Activated CD8-positive, alpha-beta memory T cell treated with anti-CD3 and anti-CD28 coated beads for 48 hours (primary cell): ENCODE measurements at places on chromosomes 13 and 19.

- no peak for DNase-seq
Observed at GRCh38 chr13:40433001-40433400, 233.4 kb downstream of the FOXO1 start.

GRCh38 chr13:104011505-104012241 lies 945.5 kb upstream of the SLC10A2 start:
- DNase-seq, result no peak

DNA sequence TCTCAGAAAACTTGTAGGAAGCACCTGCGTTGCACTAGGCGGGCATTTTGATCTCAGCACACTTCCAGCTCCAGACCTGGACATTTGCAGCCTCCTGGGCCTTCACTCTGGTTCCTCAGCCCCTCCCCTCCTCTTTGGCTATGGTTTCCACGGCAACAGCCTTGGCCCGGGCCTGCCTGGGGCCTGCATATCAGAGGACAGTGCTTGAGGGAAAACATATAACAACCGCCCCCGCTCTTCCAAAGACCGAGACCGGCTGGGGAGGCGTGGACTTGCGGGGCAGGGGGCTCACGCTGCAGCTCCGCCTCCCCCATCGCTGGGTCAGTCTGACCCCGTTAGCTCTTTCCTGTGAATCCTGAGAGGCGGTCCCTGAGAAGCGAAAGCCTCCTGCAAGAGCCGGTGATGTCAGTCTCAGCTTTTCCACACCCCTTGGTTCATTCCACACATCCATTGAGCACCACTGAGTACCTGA lies 125.7 kb upstream of the PEG3 start:
- no peak for DNase-seq

DNA sequence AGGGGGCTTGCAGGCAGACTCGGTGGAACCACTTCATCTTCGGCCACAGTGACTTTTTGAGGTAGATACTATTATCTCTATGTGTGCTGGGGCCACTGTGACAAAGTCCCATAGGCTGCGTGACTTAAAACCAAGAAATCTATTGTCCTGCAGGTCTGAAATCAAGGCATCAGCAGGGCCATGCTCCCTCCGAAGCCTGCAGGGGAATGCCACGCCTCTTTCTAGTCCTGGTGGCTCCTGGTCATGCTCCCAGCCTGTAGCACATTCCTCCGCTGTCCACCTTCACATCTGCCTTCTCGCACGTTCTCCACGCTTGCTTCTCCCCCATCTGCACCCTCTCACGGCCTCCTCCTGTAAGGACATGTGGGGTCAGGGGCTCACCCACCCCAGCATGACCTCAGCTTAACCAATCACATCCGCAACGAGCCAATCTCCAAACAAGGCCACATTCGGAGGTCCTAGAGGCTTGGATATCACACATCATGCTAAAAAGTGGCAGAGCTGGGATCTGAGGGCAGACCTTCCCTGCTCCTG lies 21.0 kb upstream of the RAB20 start:
- DNase-seq, result no peak

DNA sequence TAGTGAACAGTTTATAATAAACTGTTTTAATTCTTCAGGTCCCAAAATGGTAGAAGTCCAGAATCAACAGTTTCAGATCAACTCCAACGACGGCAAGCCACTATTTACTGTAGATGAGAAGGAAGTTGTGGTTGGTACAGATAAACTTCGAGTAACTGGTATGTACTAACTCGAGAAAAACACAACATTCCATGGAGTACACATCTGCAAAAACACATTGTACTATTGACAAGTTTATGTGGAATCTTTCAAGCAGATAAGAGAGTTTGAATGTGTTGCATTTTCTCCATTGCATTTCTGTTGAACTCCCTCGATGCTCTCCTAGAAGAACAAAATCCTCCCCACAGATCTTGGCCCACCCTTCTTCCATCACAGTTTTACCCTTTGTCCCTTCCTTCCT lies 98.5 kb downstream of the SGCG start:
- no peak for DNase-seq

DNA sequence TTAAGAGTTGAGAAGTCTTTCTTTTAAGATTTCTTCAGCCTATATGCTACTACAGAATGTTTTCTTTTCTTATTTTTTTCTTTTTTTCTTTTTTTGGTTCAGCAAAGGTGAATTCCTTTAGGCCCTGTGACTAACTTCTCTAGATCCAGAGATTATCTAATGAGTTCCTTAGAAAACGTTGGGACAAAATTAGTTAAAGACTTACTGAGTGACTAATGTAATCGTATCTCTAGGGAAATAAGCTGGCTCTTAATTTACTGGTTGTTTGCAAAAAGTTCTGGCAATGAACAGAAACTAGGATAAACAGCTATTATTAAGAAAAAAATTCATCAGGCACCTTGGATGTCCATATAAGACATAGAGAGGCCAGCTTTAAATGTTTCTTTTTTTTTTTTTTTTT lies 30.7 kb upstream of the CSNK1A1L start:
- no peak for DNase-seq

- no peak for DNase-seq
Observed at GRCh38 chr19:21835429-21835809, 563 bp downstream of the ZNF43 start.

- no peak for DNase-seq
Observed at GRCh38 chr19:15112385-15112784, 5.2 kb downstream of the SYDE1 start.

GRCh38 chr13:99223587-99223986 lies 22.9 kb downstream of the UBAC2 start:
- DNase-seq, result no peak

DNA sequence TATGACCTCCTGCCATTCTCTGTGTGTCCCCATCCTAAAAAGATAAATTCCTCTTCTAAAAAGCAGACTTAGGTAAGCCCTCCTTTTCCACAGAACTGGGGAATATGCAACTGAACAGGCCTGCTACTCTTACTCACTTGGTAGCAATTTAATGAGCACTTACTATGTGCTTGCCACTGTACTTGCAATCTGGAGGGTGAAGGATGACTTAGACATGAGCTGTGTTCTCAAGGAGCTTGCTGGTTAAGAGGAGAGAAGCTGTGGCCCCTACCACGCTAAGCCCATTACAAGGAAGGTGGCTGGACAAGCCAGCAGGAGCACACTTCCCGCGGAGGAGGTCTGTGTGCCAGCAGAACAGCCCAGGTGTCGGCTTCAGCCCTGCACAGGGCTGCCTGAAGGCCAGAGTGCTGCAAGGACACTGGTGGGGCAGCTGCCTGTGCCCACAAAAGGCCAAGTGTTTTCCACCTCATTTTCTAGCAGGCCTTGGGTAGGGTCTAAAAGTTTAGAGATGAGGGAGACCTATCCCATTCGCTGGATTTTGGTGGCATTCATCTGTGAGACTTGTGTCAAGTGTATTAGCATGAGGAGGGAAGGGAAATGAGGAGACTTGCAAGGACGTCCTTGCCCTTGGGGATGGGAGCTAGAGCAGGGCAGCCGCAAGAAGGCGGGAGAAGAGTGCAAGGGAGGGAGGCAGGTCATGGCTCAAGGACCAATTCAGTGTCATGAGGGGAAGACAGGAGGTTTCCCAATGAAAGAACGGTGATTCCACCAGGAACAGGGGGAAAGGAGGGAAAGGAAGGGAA lies 52.0 kb downstream of the COL4A1 start:
- DNase-seq, result no peak

- DNase-seq, result no peak
Observed at GRCh38 chr13:97880311-97880675, 73.2 kb upstream of the IPO5 start.

DNA sequence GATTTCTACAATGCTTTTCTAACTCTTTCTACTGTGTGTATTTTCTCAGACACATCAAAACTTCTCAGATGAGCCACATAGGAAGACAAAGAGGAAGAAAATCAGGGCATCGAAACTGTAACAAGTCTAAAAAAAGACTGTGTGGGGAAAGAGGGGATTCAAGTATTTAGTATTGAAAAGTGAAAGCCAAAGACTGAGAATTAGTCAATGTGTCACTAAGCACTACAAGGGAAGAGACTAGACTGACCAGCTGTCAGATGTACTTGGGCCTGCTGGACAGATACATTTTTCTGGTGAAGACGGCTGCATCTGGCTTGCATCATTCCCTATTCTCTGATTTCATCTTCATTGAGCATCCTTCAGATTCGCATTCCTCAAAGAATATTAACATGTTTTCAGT lies 25.4 kb downstream of the COMMD6 start:
- DNase-seq, result no peak

DNA sequence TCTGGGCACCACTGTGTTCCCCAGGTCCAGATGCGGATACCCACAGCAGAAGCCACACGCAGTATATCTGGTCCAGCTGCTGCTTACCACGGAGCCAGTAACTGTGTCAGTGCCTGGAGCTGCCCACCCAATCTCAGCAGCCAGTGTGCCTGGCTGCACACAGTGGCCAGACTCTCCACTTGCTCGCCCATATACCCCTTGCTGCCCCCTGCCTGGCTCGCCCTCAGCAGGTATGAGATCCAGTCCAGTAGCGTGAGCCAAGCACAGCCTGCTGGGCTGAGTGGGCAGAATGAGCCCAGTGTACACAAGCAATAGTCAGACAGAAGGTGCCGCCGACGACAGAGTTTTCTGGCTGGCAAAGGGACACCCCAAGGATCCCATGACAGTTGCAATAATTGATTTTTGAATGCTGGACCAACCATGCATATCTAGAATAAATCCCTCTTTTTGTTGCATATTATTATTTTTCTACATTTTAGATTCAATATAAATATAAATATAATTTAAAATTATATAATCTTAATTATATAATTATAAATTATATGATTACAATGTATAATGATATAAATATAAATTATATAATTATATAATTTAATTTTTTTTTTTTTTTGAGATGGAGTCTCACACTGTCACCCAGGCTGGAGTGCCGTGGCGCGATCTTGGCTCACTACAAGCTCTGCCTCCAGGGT lies 918.8 kb upstream of the MIR17HG start:
- DNase-seq, result no peak

DNA sequence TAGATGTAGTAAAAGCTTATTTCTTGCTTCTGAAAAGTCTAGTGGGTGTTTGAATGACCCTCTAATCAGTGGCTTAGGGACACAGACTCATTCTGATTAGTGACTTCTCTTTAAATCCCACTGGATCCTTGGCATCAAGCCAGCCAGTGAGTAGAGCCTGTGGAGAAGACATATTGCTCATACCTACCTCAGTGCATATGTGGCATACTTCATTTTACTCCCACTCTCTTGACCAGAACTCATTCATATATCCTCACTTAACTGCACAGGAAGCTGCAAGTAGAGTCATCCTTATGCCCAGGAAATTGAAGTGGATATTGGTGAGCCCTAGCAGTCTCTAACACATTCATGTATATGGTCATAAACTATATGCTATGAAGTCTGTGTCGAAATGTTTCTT lies 148.3 kb downstream of the PDS5B start:
- no peak for DNase-seq

- no peak for DNase-seq
Observed at GRCh38 chr13:58666331-58666730, 1034.8 kb downstream of the PCDH17 start.

- no peak for DNase-seq
Observed at GRCh38 chr13:48161530-48162179, 66.8 kb upstream of the MED4 start.

DNA sequence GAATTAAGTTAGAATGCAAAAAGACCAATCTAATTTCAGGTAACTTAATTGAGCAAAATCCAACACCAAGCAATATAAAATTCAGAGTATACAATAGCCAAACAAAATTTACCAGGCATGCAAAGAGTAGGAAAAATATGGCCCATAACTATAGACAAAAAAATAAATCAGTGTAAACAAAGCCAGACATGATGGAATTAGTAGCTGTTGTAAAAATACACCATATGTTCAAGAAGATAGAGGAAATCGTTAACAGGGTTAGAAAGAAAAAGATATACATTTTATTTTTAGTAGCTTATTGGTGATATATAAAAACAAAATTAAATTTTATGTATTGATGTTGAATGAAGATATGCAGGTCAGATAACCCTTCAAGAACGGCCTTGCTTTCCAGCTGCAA lies 621.1 kb upstream of the MIR17HG start:
- no peak for DNase-seq

DNA sequence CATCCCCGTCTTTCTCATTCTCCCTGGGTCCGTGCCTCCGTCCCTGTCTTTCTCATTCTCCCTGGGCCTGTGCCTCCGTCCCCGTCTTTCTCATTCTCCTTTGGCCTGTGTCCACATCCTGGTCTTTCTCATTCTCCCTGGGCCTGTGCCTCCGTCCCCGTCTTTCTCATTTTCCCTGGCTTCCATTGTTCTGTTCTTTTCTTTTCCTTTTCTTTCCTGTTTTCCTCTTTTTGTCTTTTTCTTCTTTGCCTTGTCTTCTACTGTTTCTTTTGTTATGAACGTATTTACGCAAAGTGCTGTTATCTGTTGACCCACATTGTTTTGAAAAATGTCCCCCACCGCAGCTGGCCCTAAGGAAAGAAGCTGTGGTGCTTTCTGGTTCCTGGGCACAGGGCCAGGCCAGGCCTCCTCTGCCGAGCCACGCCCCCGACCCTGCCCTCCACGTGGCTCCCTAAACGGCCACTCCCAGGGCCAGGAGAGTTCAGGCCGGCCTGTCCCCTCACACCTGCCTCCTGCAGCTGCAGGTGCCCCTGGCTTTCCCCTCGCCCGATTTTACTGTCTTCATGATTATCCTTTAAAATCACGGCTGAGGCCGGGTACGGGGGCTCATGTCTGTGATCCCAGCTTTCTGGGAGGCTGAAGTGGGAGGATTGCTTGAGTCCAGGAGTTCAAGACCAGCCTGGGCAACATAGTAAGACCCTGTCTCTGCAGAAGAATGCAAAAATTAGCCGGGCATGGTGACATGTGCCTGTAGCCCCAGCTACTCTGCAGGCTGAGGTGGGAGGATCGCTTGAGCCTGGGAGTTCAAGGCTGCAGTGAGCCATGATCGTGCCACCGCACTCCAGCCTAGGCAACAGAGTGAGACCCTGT lies 14.0 kb upstream of the TMPRSS9 start:
- DNase-seq, result no peak

DNA sequence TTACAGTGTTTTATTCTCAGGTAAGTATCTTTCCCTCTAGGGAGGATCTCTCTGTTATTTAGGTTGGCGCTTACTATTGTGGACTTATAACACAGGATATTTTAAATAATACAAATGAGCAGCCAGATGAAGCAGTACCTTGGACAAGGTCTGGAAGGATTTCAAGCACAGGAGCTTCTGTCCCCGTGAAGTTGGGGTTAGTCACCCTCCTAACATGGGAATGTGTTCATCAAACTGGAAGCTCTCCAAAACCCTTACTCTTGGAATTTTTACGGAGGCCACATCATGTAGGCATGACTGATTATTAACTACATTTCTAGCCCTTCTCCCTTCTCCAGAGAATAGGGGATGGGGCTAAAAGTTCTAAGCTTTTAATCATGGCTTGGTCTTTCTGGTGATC lies 38.3 kb upstream of the SPRY2 start:
- no peak for DNase-seq

DNA sequence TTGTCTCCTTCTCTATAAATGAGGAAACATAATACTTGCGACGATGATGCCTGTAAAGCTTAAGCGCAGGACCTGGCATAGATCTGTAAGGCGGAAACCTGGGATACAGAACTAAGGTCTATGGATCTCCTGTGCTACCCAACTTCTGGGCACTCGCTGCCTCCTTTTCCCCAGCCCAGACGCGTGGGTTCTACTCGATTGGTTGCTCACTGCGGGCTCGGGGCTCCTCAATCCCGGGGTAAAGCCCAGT lies 615 bp upstream of the PSMC4 start:
- DNase-seq, result no peak
